ENCODE measurements at places on chromosomes 2 and 18.
A peak's percentile ranks its signal among the peaks of the same experiment; 100 is the strongest.

DNA sequence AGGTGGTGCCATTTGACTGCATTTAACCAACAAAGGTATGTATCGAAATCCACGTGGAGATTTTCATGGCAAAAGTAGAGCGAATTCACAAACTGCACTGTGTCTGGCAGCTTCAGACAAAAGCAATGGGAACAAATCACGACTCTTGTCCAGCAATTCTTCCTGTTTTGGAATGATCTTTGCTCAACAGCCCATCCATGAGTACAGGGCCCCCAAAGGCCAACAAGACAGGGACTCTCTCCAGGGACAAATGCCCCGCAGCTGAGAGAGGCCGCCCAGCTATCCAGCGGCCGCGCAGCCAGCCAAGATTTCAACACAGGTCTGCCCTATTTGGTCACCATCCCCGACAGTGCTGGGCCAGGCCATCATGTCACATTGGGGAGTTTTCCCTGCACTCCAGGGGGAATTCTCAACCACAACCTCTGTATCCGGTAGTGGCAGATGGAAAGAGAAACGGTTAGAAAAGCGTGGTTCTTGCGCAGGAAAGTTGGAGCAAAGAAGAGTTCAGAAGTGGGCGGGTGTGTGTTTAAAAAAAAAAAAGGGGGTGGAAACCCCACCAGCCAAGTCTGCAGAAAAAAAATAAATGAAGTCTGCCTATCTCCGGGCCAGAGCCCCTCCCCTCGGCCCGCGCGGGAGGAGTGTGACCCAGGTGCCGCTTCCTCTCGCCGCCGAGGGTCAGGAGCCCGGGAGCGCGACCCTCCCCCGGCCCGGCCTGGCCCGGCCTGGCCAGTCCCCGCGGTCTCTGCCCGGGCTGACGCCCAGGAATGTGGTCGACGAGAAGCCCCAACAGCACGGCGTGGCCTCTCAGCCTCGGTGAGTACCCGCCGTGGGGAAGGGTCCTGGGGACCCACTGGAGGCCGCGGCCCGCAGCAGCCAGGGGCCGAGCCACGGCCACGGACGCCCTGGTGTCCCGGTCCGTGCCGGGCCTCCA lies at the start of gene GYPC:
TSS of gene GYPC (plus strand) at position 659 of the 931 bp plus-strand sequence. CDS start at position 765, 106 bp downstream.
- DNase-seq = peak; percentile 41

- no peak for DNase-seq
Observed at GRCh38 chr2:149606251-149606811, 18.8 kb upstream of the MMADHC start.

DNA sequence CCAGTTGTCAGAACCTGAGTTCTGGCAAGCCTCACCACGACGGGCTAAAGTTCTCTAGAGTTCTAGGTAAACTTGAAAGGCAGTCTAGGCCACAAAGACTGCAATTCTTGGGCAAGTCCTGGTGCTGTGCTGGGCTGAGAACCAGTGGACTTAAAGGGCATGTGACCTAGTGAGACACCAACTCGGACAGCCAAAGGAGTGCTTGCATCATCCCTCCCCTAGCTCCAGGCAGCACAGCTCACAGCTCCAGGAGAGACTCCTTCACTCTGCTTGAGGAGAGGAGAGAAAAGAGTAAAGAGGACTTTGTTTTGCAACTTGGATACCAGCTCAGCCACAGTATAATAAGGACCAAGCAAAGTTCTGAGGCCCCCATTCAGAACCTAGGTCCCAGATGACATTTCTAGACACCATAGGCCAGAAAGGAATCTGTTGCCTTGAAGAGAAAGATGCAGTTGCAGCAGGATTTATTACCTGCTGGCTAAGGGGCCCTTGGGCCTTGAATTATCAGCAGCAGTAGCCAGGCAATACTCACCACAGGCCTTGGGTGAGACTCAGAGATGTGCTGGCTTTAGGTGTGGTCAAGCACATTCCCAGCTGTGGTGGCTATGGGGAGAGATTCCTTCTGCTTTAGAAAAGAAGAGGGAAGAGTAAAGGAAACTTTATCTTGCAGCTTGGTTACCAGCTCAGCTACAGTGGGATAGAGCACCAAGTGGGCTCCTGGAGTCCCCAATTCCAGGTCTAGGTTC lies 51.8 kb downstream of the UPP2 start:
- no peak for DNase-seq

GRCh38 chr18:22318745-22319407 lies 98.8 kb downstream of the CTAGE1 start:
- DNase-seq = no peak

GRCh38 chr2:152421521-152422370 lies 86.8 kb downstream of the FMNL2 start:
- DNase-seq = no peak

DNA sequence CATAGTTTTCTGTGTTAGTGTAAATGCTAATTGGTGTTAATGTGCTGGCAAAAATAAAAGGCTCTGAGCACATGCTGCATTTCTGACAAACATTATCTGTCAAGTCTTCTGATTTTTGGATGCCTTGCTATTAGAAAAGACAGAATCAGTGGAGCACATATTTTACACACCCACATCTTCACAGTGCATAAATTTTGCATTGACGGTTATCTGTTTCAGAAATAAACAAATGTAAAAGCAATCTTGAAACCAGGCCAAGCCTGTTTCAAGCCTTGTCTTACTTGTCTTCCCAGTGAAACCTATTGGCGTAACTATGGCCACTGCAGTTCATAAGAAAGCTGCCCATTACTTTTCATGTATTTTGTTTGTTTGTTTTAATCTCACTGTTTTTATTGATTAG lies 333.7 kb upstream of the CDH19 start:
- no peak for DNase-seq

GRCh38 chr2:151029406-151030157 lies 232.1 kb downstream of the RBM43 start:
- DNase-seq = no peak

DNA sequence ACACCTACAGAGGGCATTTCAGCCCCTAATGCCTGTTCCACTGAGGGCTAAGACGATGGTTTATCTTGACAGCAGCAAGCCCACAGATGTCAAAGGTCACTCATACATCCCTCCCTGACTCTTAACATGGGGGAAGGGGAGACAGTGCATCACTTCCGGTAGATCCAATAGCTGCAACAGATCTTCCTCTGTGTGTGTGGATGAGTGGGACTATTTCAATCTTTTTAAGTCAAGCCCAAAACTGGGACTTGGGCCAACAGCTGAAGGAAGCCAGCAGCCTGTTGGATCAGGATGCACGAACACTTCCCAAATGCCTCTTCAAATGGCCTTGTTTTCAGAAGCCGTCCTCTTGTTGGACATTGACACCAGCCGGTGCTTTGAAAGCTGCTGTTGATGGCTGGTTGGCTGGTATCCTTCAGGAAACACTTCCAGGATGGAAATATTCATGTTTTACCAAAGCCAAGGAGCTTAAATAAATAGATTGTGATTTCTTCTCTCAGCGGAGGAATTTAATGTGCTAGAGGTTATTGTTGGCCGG lies 59.2 kb downstream of the IL1R2 start:
- no peak for DNase-seq

GRCh38 chr2:128667391-128667790 lies 348.7 kb upstream of the HS6ST1 start:
- DNase-seq = no peak

DNA sequence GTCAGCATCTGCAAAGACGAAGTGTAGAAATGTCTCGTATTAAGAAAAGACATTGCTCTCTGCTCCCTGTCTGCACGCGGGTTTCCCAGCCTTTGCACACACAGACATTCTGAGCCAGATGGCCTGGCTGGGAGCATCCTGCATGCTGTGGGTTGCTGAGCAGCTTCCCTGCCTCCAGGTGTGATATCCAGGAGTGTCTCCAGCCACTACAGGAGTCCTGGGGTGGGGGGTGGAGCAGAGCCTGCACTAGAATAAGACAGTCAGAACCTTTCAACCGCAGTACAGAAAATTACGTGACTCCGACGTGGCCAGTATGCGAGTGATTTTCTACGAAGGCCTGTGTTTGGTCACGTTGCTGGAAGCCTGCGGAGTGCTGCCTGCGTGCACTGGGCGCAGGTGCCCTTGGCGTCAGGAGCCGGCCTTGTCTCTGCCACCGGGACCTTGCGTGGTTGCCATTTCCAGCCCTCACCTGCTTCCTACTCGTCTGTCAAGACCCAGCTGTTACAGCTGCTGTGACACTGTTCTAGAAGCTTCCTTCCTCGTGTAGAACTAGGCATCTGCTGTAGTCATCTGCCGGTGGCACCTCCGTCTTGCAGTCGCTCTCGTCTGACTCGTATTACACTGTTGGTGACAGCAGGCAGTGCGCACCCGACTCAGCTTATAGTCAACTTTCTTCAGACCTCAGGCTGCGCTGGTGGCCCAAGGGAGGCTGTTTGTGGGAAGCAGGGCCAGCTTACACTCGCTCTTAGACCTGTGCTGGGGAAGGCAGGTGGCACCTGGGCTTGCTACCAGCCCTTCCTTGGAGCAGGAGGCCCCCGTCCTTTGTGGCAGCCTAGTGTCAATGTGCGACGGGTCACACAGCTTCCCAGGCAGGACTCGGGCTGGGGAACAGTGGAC lies 11.2 kb downstream of the CTDP1 start:
- DNase-seq = no peak

DNA sequence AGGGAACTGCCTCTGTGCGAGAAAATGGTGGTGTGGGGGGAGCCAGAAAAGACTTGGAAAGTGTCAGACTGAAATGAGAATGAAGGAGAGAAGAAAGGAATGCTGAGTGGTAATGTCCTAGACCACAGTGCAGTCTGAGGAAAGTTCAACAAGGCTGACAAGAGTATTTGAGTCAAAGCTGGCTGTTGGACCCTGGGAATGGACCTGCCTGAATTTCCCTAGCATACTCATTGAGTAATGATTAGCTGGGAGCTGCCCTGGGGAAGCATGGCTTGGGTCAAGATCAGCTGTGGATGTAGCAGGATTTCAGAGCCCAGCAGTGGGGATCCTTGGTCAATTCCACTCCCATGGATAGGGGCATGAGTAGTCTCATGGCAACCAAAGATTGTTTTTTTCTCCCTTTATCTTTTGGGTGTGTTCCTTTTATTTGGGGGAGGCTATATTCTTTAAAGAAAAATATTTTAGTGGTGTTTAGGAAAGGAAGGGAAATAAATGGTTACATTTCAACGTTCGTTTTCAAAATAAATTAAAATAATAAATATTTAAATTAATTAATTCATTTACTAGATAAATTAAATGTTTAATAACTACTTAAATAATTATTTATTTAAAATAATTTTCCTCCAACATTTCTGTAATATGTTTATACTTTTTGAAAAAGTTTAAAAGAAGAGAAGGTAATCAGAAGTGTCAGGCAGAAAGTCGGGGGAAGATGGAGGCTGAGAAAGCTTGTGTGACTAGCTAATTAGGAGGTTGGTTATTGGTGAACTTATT lies 15.9 kb upstream of the LHCGR start:
- DNase-seq = no peak

- no peak for DNase-seq
Observed at GRCh38 chr2:160246356-160246755, 46.3 kb upstream of the ITGB6 start.

- no peak for DNase-seq
Observed at GRCh38 chr2:688504-689076, 11.4 kb upstream of the TMEM18 start.

GRCh38 chr2:181677912-181678586 lies 2.3 kb downstream of the NEUROD1 start:
- peak; percentile 86 for DNase-seq

DNA sequence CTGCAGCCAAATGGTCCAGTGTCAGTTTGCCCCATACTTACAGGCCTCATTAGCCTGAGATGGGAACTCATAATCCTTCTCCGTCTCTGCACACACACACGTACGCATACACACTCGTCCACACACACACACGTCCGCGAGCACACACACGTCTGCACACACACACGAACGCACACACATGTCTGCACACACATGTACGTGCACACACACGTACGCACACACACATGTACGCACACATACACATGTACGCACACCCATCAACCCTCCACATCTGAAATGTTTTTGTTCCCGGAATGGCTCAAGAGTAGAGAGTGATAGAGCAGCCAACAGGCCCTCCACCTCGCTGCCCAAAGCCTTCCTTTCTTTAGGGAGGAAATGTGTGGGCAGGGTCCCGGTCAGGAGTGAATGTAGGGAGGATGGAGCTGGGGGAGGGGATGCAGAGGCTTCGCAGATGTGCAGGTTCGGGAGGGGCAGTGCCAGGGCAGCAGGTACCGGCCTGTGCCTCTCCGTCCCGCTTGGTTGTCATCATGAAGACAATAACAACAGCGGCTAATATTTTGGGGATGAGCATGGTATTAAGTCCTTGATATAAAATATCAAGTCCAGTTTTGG lies 52.7 kb downstream of the PTGR3 start:
- no peak for DNase-seq

DNA sequence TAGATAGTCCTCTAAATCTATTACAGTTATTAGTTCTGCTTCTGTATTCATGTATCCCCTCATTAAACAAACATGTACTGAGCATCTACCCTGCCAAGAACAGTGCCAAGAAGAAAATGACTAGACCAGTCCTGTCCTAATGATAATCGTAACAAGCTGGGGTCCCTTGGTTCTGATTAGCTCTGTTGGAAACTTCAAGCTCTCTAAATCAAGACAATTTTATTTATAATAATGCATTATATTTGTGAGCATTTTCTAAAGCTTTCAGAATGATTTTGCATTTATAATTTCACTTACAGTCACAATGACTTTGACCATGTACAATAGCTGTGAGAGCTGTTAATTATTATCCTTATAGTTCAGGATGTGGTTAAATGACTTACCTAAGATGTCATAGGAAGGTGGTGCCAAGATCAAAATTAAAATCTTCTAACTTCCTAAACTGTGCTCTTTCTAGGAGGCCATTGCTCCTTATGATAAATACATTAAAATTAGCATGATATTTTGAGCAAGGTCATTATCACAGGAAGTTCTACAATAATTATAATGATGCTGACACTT lies 336.5 kb upstream of the SLC39A10 start:
- no peak for DNase-seq

DNA sequence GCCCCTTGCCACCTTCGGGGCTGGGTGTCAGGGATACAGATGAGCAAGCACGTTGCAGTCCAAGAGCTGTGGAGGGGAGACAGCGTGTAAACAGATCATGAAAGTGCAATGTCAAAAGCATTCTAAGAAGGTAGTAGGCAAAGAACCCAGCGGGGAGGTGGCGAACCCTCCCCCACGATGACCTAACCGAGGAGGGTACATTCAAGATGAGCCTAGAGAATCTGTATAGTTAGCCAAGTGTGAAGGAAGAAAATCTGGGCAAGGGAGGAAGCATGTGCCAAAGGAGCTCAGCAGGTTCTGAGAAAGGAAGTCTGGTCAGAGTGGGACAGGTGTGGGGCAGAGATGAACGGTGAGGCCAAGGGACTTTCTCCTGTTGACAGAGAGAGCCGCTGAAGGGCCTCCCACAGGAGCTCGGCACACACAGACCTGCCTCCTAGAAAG lies 106.9 kb downstream of the SP3 start:
- no peak for DNase-seq

- DNase-seq = no peak
Observed at GRCh38 chr2:227016894-227017293, 147.1 kb downstream of the COL4A4 start.

- DNase-seq = no peak
Observed at GRCh38 chr2:19865151-19865550, 36.6 kb downstream of the TTC32 start.

Measured in right renal cortex interstitium (tissue), 3 donors.